H9 (cell line): ENCODE measurements at places on chromosomes 4 and X.

GRCh38 chr4:108018040-108018883 is 28.6 kb downstream of the HADH start:
- peak; percentile 76 for DNase-seq

DNA sequence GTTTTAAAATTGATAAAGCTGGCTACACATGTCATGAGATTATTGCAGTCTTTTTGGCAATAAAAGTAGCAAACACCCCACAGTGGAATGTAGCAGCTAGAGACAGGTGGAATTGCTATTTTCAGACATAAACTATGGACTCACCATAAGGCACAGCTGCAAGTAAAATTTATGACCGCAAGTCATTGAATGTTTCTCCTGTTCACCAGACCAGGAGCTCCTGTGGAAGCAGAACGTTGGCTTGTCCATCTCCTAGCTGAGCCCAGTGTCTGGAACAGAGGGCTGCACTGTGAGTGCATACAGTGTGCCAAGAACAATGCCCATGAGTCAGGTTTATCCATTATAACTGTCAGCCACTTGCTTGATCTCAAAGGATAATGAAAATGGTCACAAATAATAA is 538.2 kb downstream of the INPP4B start:
- DNase-seq: no peak

DNA sequence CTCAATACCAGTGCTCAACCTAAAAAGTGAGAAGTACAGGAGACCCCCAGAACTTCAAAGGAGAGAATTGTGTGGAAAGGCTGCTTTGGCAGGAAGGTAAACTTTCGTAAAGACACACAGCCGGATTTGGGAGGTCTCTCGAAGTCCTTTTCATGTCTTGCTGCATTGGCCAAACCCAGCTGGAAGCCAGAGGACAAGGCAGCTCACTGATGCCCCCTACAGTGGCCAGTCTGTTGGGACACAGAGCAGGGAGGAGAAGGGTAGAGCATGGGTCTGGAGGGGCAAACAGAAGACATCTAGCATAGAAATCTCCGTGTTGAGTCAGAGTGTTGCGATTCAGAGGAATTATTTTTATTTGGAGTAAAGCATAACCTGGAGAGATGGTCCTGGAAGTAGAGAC is 198.9 kb downstream of the ANK2 start:
- DNase-seq: peak; percentile 83

- DNase-seq: no peak
These were observed at the start of gene NXF3 for GRCh38 chrX:103092942-103093341. Gene NXF3 (minus strand): TSS chrX:103093143. CDS start chrX:103093023, 120 bp downstream.

GRCh38 chrX:16144420-16144819 is 21.1 kb downstream of the GRPR start:
- no peak for DNase-seq

DNA sequence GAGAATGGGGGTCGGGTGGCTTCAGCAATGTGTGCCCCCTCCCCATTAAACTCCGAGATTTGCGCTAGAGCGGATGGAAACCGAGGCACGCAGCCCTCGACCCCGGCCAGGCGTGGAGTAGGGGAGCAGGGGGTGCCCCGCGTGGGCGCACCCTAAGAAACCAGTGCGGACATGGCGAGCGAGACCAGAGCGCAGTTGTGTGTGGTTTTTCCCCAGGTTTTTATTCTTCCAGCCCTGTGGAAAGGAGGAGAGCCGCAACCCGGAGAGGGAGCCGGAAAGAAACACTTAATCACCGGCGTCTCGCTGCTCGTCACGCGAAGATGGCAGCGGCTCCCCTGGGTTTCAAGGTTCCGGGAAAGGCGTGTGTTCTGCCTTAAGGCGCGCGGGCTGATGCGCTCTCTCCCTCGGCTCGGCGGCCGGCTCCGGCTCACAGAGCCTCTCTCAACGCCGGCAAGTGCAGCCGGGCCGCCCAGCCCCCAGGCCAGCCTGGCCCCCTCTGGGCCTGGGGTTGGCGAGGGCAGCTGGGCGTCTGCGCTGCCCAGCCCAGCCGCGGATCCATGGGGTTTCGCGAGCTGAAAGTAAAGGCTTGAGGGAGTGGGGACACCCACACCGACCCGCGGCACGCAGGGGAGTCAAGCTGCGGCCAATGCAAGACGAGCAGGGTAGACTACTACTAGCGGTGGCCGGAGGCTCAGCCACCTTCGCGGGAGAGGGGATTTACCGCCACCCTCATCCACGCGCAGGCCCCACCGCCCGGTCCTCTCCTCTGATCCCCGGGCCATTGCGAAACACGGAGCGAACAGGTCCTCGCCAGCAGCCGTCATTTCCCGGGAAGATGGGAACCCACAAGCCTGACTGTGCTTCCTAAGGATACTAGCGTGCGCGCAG is 74.0 kb upstream of the BCOR start:
- DNase-seq: peak; percentile 36

- DNase-seq: no peak
These were observed 221.8 kb downstream of the ASMT start for GRCh38 chrX:1836683-1837082.
